ENCODE measurements at places on chromosomes 7 and 10. TPM values are rescaled to one million over a fixed set of nuclear protein-coding genes. Genes with fewer than 3 reads are reported as not detected.

Gene TNS3
- total RNA-seq, result 1.2 TPM

Gene ELAPOR2
- 16.8 TPM for total RNA-seq

Gene FAM25G
- not detected for total RNA-seq

- no peak overlapping the region for H3K27ac ChIP-seq
- DNase-seq, result no peak
- H3K4me3 ChIP-seq, result no peak overlapping the region
- peaks cover 9% of the 10 kb centered on the region for H3K4me1 ChIP-seq
These were observed 21.3 kb downstream of the CALML3 start for GRCh38 chr10:5545778-5546710.

DNA sequence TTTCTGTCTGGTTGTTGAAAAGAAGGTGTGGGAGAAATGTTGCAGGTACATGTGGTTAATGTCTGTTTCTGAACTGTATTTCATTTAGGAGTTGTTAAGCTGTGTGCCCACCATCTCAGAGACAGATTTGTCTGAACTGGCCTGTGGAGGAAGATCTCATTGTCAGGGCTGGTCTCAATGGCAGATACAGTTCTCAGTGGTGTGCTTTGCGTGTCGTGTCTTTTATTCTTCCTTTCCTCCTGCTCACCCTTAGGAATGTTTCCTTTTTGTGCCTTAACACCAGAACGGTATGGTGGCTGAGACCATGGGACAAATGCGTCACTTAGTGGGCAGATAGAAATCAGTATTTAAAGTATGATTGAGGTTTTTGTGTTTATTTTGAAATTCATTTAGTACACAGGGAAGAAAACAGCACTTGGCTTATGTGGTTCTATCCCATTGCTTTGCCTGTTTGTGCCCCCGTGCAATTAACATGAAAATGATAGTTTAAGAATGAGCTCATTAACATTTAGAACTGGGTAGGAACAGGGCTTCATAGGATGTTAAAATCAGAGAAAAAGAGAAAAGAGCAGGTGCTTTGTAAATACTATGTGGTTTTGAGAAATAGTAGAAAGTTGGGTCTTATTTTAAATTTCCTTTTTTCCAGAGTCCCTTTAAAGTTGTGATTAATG, 112.6 kb downstream of the AUTS2 start:
- no peaks in the 10 kb centered on the region for H3K36me3 ChIP-seq
- H3K4me1 ChIP-seq, result no peaks in the 10 kb centered on the region
- H3K27ac ChIP-seq, result no peak overlapping the region
- peaks cover 22% of the 10 kb centered on the region for H3K27me3 ChIP-seq

DNA sequence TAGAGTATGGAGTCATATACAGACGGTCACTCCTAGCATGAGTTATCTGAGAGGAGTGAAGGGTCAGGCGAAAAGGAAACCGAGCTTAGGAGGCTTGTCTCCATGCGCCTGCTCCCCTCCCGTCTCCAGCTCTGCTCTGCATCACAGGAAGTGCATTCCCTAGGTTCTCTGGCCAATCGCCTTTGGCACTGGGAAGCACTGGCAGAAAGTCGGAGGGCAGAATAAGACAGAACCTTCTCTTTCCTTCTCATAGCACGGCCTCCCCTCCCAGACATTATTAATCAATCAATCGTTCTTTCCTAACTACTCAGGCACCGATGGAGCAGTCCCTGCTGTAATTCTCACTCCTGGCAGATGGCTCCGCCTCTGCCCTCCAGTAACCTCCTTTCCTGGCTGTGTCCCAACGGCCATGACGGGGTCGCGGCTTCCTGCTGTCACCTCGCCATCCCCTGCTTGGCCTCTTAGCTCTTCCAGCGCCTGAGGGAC, 177.1 kb downstream of the FRMD4A start:
- H3K4me3 ChIP-seq, result no peak overlapping the region
- H3K36me3 ChIP-seq, result no peaks in the 10 kb centered on the region
- H3K4me1 ChIP-seq, result no peaks in the 10 kb centered on the region
- peaks cover 22% of the 10 kb centered on the region for H3K27me3 ChIP-seq
- H3K27ac ChIP-seq, result no peak overlapping the region

- no peaks in the 10 kb centered on the region for H3K27me3 ChIP-seq
- no peak overlapping the region for H3K27ac ChIP-seq
- no peak overlapping the region for H3K4me3 ChIP-seq
- no peaks in the 10 kb centered on the region for H3K4me1 ChIP-seq
These were observed 173.2 kb downstream of the EBF3 start for GRCh38 chr10:129790715-129791446.

GRCh38 chr10:92142949-92143348, 147.9 kb downstream of the CPEB3 start:
- no peak for DNase-seq
- H3K36me3 ChIP-seq, result peaks cover 6% of the 10 kb centered on the region
- H3K4me3 ChIP-seq, result no peak overlapping the region
- no peak overlapping the region for H3K27ac ChIP-seq
